Nephron progenitor cell (in vitro differentiated cells): ENCODE measurements at places on chromosomes 3 and 15.

GRCh38 chr3:197701841-197702240 lies 34.9 kb downstream of the RUBCN start:
- no peak for DNase-seq

- DNase-seq, result no peak
Observed at GRCh38 chr15:95973566-95974256, 356.8 kb upstream of the NR2F2 start.

DNA sequence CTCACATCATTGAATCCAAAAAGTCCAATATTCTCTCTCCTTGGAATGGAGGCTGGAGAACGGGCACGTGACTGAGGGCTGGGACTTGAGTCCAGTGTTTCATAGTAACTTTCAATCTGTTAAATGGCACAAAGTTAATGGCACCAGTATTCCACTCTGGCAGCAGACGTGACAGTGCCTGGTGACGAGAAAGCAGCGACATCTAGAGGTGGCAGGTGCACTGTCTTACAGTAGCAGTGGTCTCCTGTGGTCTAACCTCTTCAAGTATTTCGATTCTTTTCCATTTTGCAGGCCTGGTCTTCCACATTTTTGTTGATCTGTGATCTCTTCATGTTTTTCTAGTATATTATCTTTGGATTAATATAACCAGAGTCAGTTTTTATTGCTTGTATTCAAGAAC lies 107.1 kb downstream of the OXSM start:
- peak; percentile 31 for DNase-seq

- no peak for DNase-seq
Observed at GRCh38 chr15:48334260-48334659, 3.0 kb downstream of the DUT start.

DNA sequence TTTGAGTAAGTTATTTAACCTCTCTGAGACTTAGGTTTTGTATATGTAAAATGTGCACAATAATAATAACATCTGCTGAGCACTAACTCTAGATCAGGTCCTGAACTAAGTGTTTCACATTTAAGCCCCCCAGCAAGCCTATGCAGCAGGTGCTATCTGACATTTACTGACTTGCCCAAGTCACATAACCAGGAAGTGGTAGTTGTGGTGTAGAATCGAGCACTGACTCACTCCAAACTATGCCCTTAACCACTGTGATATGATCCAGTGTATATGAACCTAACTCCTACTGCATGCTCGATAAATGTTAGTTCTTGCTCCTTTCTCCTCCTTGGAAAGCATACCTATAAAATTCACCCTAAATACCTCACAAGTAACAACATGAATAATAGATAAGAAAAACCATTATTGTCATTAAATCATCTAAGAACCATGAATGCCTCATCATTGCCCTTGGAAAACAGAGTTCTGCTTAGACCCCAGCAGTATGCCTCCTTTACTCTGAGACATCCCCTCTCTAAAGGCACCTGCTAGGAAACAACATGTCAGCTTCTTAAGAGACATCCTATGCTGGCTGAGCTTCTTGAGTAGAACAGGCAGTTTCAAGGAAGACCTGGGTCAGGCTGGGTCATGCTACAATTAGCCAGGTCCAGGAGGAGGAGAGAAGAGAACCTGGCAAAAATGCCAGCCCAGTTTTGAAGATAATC lies 3.0 kb upstream of the SHC4 start:
- no peak for DNase-seq

GRCh38 chr3:157263027-157263426 lies 103.1 kb upstream of the CCNL1 start:
- DNase-seq, result no peak

DNA sequence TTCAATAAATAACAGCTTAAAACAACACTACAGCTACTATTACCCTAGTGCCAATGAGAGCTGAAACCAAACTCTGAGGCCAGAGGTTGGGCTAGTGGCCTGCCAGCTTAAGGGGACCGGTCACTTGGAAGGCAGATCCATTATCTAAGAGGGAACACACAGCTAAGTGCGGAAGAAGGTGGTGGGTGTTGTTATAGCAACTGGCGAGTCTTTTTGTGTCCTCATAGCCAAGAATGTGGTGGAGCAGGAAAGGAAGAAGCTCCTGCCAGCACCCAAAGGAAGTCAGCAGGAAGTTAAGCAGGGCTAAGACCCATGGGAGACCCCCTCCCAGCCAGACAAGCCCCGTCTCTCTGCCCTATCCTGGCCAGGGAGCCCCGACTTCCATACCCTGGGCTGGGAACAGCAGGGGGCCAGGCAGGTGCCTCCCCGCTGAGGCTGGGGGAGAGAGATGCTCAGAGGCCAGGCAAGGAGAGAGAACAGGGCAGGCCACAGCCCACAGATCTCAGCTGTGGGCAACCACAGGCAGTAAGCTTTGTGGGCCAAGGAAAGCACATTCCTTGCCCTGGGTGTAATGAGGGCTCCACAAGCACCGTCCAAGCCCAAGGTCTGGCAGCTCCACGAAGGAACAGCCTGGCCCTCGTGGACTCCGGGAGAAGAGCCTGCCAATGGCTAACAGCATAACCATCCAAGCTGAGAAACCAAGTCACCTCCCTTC lies 34.0 kb upstream of the HRH1 start:
- DNase-seq, result no peak

- DNase-seq, result no peak
Observed at GRCh38 chr3:53199834-53200233, 38.8 kb downstream of the PRKCD start.

DNA sequence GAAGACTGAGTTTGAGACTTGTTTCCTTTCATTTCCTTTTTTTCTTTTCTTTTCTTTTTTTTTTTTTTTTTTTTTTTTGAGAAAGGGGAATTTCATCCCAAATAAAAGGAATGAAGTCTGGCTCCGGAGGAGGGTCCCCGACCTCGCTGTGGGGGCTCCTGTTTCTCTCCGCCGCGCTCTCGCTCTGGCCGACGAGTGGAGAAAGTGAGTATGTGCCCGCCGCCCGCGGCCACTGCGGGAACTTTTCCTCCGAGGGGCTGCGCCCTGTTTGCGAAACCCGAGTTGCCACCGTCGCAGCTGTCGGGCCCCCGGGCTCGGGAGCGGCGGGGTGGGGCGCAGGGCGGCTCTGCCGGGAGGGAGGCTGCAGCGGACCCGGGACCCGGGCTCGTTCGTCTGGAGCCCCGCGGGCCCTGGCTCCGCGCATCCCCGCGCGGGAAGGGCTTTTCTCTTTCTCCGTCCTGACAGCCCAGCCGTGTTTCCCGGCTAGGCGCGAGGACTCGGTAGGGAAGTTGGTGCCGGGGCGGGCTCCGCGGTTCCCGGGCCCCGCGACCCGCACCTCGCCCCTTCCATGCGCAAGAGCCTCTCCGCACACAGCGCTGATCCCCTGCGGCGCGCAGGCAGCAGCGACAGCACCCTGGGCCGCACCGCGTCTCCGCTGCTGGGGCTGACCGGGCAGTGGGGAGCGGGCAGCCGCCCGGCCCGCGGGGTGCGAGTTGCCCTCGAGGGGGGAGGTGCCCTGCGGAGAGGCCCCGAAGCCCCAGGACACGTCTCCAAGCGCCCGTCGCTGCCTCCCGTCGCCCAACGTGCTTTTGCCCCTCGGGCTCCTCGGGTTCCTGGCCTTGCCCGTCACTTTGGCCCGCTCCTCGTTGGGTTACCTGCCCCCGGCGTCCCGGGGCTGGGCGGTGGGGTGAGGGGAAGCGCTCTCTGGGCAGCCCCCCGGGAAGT lies 1.4 kb downstream of the IGF1R start:
- peak; percentile 57 for DNase-seq

DNA sequence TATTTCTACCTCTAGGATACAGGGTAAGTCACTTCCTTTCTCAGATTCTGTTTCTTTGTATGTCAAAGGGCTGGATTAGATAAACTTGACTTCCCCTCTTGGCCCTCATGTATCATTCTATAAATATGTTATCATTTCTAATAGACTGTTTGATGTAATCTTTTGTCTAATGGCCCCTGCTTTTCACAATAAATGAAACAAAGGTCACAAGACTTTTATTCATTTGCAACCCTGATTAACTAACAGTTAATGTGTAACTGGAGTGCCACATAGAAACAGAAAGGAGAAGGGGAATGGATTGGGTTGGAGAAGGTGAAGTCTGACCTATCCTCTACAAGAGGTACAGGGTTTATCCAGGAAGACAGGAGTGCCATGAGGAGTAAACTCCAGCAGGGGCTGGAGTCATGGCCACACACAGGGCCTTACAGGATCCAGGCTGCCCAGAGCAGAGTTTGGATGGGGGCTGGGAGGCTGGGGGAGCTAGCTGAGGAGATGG lies 8.0 kb upstream of the B3GNT5 start:
- no peak for DNase-seq

GRCh38 chr3:172546628-172547214 lies 23.5 kb upstream of the TNFSF10 start:
- no peak for DNase-seq

GRCh38 chr15:67820992-67821783 lies 4.1 kb upstream of the SKOR1 start:
- peak; percentile 95 for DNase-seq
